ENCODE measurements at places on chromosomes 7 and 10. TPM values are rescaled to one million over a fixed set of nuclear protein-coding genes. Genes with fewer than 3 reads are reported as not detected.

DNA sequence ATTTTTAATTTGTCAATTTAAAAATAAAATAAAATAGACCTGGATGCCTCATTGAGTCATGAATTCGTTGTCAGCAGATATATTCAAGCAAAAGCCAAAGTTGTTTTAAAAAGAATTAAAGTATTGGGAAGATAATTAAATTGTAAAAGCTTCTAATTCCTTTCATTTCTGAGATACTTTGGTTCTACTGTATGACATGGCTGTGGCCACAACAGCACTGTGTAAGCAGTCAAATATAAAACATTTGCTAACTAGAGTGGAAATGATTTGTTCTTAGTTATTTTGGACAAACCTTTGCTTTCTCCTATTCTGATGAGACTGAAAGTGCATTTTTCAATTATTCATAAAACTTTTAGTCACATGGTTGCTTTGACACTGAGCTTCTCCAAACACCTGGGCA is 143.6 kb upstream of the FAM13C start:
- no peak for DNase-seq

GRCh38 chr10:17056781-17057428 is 72.7 kb downstream of the CUBN start:
- no peak for DNase-seq

- DNase-seq: no peak
Observed at GRCh38 chr10:35961501-35961900, 319.4 kb upstream of the FZD8 start.

- no peak for DNase-seq
Observed at GRCh38 chr10:110619514-110620397, 24.4 kb upstream of the RBM20 start.

DNA sequence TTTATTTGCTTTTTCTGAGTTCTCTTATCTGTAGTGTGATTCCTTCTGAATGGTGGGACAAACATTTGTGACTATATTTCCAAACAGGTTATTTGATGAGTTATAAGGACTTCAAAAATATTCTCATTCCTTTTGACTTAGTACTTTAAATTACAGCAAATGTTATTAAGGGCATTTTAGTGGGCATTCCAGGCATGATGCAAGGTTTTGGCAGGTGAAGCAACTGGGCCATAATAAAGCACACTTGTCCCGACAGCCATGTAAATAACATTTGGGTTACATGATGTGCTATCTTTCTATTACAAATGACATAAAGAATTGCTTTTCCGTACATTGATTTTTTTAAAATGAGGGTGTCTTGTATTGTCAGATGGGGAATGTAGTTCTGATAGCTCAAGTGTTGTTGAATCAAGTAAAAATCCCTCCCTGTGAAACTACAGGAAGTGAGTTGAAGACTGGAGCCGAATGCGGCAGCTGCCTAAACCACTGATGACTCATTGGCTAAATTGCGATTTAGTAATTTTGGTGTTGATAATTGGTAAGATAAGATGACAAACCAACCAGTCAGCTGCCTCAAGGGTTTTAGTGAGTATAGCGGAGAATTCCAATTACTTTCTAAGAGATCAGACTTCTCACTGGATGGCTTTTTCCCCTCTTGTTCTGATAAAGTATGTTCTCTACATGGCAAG is 231.3 kb upstream of the NPY start:
- DNase-seq: no peak

- no peak for DNase-seq
Observed at GRCh38 chr10:30842894-30843293, 188.8 kb downstream of the ZNF438 start.

GRCh38 chr7:120760851-120761250 is 97.1 kb downstream of the TSPAN12 start:
- no peak for DNase-seq

DNA sequence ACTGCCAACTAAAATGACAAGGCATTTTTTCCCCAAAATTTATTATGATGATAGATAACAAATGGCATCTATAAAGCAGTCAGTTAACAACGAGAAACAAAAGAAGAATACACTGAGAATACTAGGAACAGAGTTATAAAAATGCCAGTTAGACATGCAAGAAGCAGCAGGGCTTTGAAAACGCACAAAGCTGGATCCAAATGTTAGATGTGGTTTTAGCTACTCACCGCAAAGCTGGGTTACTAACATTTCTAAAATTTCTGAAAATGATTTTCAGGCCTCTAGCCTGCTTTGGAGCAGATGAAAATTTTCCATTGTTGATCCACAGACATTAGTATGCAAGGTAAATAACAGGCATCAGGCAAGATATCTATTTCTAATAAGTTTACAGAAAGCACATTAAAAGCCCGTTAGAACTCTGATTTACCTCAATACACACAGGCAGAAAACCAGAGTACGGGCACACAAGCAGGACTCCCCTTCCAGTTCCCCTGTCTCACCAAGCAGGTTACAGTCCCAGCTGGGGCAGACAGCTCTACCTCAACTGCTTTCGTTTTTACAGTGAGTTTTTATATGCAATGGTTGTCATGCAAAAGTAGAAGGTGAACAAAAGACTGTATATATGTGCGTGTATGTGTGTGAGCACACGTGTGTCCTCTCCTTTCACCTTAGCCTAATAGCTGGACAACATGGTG is 37.9 kb downstream of the GLI3 start:
- DNase-seq: peak; percentile 21

DNA sequence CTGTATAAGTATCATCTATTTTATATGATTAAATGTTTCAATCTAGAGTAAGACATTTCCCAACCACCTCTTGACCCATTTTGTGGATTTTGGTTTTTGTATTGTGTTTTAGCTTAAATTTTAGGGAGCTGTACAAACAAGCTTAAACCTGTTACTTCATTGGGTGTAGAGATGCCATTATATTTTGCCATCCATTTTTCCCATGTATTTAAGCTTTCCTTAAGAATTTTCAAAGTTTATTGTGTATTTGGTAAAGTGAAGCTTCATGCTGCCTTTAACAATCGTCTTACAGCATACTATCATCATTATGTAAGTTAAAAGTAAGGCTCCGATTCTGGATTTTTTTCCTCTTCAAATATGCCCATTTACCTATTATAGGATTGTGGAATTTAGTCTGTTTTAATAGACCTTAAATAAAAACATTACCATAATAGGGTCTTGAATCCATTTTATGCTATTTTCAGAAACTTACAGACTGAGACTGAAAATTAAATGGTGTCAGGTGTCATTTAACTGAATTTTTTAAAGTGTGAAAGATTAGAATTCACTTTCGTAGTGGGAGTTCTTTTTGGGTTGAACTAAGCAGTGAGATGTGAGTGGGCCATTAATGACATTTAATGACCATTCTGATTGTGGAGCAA is 2.2 kb downstream of the KMT2E start:
- DNase-seq: no peak

DNA sequence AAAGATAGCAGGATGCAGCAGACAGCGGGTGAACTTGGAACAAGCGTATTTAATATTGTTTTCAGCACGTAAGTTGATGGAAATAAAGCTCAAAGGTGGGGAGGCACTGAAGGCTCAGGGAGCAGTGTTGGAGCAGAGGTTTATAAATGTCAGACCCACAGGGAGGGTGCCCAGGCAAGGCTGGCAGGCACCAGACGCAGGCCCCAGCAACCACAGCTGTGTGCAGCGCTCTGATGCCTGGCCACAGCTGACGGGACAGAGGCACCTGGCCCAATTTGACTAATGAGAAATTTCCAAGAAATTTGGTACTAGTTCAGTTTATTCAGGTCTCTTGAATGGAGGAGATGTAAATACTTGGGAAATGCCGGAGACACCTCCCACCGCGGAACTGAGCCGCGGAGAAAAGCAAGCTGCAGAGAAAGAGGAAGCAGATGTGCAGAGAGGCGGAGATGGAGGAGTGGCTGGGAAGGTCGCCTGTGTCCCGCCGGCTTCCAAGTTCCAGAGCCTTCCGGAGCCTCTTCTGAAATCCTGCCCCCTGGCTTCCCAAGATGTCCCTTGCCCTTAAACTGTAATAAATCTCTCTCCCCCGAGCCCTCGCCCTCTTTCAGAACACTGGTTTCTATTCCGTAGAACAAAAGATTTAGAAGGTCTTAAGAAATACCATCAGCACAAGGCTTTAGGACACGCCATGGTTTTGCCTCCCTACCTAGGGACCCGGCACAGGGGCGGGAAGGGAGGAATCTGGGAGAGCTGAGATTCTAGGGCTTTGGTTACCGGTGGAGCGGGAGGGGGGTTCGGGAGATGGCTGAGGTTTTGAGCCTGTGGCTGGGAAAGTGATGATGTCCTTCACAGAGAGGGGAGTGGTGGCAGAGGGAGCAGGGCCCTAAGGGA is 38.4 kb upstream of the PLXNA4 start:
- no peak for DNase-seq

DNA sequence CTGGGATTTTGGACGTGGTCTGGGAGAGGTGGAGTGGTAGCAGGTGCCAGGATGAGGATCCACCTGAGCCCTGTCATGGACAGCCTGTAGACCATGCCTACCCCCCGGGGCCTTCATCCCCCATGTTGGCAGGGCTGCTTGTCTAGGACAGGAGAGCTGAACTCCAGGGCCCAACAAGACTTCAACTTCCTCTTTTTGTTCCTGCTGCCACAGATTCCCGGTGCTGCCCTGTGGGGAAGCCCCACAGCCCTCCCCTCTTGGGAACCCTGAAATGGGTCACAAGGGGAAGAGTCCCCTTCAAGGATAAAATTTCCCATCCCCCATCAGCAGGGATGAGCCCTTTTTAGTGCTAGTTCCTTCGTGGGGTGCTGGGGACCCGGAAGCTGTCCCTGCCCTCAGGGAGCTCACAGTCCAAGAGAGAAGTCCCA is 1.3 kb upstream of the CUEDC2 start:
- DNase-seq: no peak

DNA sequence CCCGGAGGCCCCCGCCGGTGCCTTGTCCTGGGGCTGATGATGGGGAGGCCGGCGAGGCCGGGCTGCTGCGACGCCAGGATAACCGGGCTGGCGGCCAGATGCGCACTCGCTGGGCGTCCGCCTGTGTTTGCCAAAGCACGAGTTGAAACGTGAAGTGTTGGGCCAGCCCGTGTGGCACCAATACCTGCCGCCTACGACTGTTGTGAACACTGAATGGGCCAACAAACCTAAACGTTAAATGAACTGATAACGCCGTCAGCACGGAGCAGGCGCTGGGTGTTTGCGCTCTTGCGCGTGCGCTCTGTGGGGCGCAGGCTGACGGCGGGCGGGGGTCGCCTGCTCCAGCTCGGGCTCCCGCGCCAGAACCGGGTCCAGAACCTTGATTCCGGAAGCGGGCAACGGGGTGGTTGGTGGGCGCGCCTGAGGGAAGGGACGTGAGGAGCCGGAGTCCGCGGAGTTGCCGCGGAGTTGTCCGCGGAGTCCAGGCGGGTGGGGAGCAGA is 658 bp downstream of the CYP2E1 start:
- no peak for DNase-seq

DNA sequence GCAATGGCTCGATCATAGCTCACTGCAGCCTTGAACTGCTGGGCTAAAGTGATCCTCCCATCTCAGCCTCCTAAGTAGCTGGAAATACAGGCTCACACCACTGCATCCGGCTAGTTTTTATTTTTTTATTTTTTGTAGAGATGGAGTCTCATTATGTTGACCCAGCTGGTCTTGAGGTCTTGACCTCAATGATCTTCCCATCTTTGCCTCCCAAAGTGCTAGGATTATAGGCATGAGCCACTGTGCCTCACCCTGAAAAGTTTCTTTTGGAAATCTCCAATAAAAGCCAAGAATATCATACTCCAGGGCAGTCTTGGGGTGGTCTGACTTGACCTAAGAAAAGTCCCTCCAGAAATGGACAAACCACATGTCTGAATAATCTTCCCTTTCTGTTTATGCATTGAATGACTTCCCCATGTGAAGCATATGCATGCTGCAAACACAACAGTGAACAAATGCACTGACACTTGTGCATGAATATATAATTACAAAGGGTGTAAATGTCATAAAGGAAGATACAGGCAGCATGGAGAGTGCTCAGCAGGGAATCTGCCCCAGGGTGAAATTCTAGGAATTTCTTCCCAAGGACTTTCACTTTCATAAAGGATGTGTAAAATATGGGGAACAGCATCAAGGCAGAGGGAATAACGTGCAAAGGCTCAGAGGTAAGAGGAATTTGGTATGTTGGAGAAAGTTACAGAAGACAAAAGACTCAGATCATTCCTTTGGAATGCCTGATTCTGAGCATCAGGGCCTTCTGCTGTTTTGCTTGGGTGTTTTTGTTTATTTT is 142.4 kb upstream of the LYZL1 start:
- DNase-seq: no peak

GRCh38 chr7:26891400-26892350 is 27.3 kb upstream of the SKAP2 start:
- DNase-seq: no peak

DNA sequence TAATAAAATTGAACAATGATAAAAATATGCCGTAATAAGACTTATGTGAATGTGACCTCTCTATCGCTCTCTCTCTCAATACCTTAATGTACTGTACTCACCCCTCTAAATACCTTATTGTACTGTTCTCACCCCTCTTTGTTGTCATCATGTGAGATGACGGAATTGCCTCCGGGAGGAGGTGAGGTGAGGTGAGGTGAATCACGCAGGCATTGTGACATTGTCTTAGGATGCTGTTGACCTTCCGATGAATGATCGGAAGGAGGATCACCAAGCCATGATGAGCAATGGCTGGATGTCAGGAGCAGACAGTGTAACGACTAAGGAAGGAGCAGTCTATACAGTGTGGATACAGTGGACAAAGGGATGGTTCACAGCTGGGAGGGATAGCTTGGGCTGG is 87.4 kb upstream of the FAM20C start:
- DNase-seq: no peak

DNA sequence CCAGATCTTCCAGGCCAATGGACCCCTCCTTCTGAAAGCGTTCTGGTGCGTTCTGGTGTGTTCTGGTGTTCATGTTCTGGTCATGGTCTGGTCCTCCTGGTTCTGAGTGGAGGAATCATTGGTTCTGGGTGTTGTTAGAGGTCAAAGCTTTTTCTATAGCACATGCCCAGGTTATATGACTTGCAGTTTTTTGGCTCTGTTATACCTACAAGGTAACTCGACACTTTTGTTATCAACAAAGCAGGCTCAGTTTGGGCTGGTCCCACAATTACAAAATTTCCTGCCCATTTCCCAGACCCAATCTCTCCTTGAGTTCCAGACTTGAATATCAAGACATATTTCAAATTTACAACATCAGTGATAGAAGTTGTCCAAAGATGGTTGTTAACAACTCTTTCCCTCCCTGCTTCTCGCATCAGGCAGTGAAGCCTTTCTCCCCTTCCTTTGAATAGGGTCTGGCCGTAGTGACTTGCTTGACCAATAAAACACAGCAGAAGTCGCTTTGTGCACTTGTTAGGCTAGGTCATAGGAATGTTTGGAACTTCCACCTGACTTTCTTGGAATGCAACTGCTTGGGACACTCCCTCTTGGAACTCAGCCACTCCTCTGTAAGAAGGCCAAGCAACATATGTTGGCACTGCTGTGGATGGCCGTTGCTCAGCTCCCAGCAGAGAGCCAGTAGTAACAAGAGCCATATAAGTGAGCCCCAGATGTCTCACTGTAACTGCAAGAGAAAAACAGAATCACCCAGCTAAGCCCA is 83.1 kb upstream of the STEAP1B start:
- no peak for DNase-seq

The NFE2L3 gene
- 12.0 TPM for total RNA-seq

The GRK5 gene
- 27.5 TPM for total RNA-seq

The CHAT gene
- total RNA-seq: not detected

The CUBN gene
- total RNA-seq: 2.5 TPM

The IFIT1B gene
- not detected for total RNA-seq

The SFMBT2 gene
- total RNA-seq: 32.3 TPM

The LGI1 gene
- total RNA-seq: not detected

Data from activated CD4-positive, alpha-beta T cell treated with anti-CD3 and anti-CD28 coated beads, Interleukin-2, amount 10 ng/mL, durations not matched to agents 7 days and 5 days (primary cell).